Foreskin fibroblast (primary cell): ENCODE measurements at places on chromosomes 6 and 20.

- peak; percentile 65 for DNase-seq
Observed at GRCh38 chr6:137218473-137218916, 690 bp downstream of the IFNGR1 start.

GRCh38 chr20:24763386-24764026 lies 185.6 kb upstream of the CST7 start:
- no peak for DNase-seq

DNA sequence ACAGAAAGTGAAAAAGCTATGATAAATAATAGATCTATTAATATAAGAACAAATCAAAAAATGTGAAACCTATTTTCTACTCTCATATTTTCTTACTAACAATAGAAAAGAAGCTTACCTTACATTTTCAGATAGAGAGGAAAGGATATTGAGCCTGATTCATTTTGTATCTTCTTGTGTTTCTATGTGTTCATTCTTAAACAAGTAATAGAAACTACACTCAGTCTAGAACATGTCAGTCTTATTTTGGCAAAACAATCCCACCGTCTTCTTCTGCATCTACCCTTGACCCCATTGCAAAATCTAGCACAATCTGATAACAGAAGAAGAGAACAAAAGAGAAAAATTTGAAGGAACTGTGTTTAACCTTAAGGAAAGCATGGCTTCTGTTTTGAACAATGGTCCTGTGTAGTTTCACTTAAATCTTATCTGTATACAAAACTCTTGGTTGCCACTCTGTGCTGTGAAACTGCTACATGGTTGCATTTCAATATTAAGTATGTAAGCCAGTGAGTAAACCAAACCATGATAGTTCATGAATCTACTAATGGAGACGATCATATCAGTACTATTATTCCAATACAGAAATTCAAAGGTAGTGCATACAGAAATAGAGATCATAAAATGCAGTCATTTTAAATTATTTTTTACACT lies 69.5 kb upstream of the LGSN start:
- DNase-seq: no peak

- DNase-seq: peak; percentile 59
Observed at GRCh38 chr6:145017516-145017915, 717.8 kb downstream of the EPM2A start.

DNA sequence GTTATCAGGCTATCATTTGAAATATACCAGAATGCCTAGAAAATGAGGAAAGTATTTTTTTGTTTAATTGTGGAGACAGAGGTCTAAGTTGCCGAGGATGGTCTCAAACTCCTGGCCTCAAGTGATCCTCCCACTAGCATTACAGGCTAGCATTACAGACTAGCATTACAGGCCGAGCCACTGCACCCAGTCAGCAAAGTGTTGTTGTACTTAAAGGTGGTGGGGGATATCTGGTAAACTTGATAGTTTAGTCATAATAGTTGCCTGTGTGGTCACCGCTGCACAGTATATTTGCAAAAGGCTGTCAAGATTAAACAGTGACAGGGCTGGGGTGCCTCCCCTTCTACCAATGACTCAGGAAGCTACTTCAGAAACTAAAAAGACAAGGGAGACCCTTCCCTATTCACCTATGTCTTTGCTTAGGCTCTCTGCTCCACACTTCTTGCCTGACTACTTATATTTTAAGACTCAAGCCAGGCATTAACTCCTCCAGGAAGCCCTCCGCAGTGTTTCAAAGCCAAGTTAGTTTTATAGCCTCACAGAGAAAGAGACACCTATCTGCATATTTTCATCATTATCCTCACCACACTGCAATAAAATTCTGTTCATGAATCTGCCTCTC lies 3.1 kb upstream of the AKIRIN2 start:
- no peak for DNase-seq

- peak; percentile 84 for DNase-seq
Observed at GRCh38 chr6:129498950-129499842, 210.8 kb downstream of the ARHGAP18 start.

DNA sequence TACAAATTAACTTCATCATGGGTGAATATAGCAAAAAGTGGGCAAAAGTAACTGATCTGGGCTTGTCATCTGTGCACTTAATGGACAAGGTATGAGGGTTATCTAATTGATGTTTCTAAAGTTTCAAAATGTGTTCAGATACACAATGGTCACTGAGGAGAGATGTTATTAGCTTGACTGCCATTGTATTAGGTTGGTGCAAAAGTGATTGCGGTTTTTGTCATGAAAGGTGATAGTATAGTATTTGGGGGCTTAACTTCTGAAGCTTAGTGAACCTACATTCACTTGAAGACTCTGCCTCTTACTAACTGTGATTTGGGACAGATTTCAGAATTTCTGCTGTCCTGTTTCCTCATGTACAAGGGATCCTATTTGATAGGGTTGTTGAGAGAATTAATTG lies 159.6 kb downstream of the UST start:
- DNase-seq: no peak

- DNase-seq: peak; percentile 38
Observed at GRCh38 chr6:66849843-66850242, 1142.8 kb upstream of the EYS start.

DNA sequence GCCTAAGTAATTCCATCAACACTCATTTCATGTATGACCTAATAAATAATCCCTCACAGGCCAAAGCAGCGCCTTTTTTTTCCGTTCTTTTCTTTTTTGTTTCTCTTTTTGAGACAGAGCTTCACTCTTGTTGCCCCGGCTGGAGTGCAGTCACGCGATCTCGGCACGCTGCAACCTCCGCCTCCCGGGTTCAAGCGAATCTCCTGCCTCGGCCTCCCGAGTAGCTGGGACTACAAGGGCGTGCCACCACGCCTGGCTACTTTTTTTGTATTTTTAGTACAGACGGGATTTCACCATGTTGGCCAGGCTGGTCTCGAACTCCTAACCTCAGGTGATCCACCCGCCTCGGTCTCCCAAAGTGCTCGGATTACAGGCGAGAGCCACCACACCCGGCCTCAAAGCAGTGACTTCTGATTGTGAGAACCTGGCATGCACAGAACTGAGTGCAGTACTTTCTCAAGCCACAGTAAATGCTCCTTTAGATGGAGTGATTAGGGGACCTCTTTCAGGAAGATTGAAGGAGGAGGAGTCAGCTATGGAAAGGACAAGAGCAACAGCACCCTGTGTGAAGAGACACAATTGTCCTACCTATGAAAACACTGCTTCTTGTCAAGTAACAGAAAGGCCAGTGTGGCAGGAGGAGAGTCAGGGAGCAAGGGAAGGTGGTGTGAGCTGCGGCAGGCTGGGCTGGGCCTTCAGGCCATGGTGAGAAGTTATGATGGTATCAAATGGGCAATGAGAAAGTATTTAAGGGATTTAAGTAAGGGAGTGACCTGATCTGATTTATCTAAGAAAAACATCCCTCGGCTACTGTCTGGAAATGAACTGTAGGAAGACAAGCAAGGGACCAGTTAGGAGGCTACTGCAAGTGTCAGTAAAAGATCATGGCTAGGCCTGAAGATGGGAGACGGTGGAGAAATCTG lies 1.7 kb upstream of the SCAF8 start:
- DNase-seq: no peak

DNA sequence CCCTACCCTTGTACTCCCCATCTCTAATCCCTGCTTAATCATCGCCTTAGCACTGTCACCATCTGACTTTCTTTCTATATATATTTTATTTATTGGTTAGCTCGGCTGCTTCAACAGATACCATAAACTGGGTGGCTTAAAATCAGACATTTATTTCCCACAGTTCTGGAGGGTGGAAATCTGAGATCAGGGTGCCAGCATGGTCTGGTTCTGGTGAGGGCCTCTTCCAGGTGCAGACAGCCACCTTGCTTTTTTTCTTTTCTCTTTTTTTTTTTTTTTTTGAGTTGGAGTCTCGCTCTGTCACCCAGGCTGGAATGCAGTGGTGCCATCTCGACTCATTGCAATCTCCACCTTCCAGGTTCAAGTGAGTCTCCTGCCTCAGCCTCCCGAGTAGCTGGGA lies 127.5 kb upstream of the ESR1 start:
- DNase-seq: no peak

DNA sequence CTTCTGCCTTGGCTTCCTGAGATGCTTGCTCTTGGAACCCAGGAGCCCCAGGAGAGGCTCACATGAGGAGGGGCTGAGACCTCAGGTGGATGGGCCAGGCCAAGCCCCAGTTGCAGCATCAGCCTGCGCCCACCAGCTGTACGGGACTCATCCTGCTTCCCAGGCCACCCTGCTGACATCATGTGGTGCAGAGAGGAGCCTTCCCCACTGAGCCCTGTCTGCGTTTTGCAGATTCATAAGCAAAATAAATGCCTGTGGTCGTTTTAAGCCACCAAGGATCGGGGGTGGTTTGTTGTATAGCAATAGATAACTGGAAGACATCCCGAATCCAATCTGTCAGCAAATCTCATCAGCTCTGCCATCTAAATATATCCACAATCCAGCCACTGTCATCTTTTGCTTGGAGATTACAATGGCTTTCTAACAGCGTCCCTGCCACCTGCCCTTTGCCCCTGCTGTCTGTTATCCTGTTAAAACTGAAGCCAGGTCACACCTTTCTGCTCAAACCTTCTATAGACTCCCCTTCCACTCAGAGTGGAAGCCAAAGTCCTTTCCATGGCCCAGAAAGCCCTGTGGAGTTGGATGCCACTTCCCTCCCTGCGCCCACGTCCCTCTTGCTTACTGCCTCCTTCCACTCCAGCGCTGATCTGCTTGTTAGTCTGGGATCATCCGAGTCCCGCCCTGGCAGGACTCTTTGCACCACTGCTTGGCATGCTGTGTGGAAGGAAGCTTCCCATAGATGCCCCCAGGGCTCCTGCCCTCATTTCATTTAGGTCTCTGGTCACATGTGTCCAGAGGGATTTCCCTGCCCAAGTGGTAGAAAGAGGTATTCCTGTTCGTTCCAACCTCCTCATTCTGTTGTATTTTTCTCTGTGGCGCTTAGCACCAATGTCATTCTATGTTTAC lies 24.0 kb upstream of the MLN start:
- no peak for DNase-seq

GRCh38 chr6:143697076-143697800 lies 19.5 kb downstream of the PHACTR2 start:
- no peak for DNase-seq

- DNase-seq: no peak
Observed at GRCh38 chr20:13355411-13355810, 134.3 kb downstream of the ISM1 start.

GRCh38 chr6:26044140-26045064 lies 42.8 kb upstream of the HFE start:
- DNase-seq: peak; percentile 57

DNA sequence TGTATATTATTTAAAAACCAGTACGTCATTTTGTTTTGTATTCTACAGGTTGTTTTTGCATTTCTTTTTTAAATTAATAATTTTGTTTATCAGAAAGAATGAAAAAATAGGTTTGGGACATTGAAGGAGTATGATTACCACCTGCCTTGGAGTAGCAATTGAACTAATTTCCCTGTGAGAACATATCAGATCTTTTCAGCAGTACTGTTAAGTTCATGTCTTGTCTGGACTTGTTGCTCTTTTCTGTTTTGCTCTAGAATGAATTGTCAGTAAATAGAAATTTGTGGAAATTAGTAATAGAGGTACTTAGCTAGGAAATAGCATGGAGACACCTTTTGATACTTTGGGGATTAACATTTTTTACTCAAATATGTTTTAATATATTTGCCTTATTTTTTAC lies 24.3 kb downstream of the HSF2 start:
- DNase-seq: no peak

DNA sequence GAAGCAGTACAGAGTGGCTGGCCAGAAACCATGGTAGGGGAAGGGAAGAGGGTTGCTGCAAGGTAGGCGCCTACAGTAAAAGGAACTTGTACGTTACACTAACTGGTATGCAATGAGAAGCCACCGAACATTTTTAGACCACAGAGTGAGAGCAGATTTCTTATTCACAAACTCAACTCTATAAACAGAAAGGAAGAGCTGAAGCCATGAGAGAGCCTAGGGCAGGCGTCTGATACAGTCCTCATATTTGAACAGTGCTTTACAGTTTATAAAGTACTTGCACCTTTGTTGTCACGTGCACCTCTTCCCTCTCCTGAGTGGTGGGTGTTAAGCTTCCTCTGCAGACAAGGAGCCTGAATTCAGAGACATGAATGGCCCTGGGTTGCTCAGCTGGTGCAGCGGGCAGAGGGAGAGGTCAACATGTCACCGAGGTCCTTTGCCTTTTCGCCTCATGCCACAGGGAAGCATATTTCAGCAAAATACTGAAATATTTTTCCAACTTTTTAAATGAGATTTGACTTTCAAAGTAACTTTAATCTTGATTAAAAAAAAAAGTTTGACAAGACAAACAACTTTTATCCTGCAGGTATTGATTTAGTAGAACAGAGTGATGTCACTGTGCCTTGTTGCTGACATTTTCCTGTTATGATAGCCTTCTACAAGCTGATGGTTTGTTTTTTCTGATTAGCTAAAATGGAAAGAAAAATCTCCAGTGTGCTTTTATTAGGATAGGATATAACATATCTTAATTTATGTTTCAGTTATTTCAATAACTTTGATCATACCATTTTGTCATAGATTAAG lies 23.8 kb downstream of the UST start:
- no peak for DNase-seq

DNA sequence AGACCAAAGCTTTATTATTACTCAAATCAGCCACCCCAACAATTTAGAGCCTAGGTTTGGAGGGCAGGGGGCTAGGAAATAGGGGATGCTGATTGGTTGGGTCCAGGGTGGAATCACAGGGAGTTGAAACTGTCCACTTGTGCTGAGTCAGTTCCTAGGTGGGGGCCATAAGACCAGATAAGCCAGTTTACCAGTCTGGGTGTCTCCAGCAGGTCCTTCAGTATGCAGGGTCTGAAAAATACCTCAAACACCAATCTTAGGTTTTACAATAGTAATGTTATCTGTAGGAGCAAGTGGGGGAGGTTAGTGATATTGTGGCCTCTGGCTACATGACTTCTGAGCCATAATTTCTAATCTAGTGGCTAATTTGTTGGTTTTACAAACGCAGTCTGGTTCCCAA lies 63.2 kb downstream of the UBR2 start:
- no peak for DNase-seq

- DNase-seq: no peak
Observed at GRCh38 chr6:18416341-18416679, 29.2 kb downstream of the RNF144B start.

DNA sequence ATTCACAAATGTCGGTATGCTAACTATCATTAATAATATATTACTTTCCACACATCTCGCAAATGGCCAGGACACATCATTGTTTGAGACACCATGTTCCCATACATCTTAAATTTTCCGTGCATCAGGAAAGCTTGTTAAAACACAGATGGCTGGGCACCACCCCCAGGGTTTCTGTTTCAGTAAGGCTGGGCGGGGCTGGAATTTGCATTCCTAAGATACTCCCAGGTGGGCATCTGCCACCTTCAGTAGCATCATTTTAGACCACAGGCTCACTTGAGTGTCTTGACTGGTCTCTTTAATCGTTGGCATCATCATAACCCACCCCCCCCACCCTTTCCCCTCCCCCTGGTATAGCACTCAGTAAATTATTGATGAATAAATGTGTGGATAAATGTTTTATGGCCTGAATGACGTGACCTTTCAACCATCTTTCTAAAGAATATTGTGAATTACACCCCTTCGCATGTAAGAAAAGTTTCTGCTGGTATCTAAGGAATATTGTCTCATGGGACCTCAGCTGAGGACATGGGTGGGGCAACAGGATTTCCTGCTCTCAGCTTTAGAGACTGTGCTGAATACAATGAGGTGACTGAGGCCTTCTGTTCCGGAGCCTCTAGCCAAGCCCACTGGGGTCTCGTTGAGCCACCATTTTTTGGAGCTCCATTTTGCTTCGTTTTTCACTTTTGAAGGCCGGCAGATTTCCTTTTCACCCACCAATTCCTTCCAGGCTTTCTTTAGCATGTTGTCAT lies 124.1 kb upstream of the NEDD9 start:
- no peak for DNase-seq
